LHCN-M2 (cell line): ENCODE measurements at places on chromosomes 16 and 17. TPM values are rescaled to one million over a fixed set of nuclear protein-coding genes. Genes with fewer than 3 reads are reported as not detected.
A peak's percentile ranks its signal among the peaks of the same experiment; 100 is the strongest.

Gene CACNA1H
- total RNA-seq, result not detected in 2 replicates

Gene RDM1
- 0.77 and 1.8 TPM in 2 replicates for total RNA-seq

Gene INPP5K
- total RNA-seq, result 27.3 and 30.1 TPM in 2 replicates

Gene BRIP1
- 15.7 and 17.0 TPM in 2 replicates for total RNA-seq

Gene SDR42E1
- total RNA-seq, result 0.38 and 0.80 TPM in 2 replicates

DNA sequence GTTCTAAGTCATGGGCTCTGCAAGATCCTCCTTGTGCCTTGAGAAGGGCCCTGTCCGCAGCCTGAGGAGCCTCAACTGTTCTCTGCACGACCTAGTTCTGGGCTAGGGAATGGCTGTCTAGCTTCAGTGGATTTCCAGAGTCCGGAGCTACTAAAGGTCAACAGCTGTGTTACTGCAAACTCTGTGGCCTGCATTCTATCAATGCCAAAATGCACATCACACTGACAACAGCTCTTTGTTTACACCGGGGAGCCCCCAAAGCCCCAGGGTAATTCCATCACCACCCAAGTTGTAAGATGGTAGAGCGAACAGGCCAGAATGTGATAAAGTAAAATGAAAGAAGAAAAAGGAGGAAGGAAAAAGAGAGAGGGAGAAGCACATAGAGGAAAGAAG is 610.2 kb downstream of the MAF start:
- no peak for DNase-seq

GRCh38 chr17:3796822-3797170 is 4.2 kb downstream of the ITGAE start:
- DNase-seq, result no peak

GRCh38 chr16:61128545-61129323 is 907.5 kb downstream of the CDH8 start:
- DNase-seq, result no peak

GRCh38 chr17:6166492-6167179 is 96.5 kb downstream of the WSCD1 start:
- peak; percentile 20 for DNase-seq

- no peak for DNase-seq
These were observed 41.2 kb downstream of the CNOT1 start for GRCh38 chr16:58588406-58588805.

DNA sequence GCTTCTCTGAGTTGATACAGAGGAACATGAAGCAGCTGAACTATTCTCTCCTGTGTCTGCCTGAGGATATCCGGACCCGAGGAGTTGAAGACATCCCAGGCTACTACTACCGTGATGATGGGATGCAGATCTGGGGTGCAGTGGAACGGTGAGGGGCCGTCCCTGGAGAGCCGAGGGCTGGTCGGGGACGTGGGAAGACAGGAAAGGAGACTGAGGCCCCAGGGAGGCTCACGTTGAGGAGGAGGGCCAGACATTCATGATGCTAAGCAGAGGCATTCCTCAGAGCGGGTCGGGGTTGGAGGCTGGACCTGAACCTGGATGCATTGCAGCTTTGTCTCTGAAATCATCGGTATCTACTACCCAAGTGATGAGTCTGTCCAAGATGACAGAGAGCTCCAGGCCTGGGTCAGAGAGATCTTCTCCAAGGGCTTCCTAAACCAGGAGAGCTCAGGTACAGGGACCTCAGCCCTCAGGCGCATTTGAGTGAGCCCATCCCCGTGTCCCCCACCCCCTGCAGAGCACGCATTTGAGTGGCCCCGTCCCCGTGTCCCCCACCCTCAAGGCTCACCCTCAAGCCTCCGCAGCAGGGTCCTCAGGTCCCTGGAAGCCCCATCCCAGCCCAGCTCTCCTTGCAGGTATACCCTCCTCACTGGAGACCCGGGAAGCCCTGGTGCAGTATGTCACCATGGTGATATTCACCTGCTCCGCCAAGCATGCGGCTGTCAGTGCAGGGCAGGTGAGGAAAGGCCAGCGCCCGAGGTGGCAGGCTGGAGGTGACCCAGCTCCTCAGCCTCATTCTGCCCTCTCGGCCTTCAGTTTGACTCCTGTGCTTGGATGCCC is 8.3 kb downstream of the ALOX15B start:
- no peak for DNase-seq

DNA sequence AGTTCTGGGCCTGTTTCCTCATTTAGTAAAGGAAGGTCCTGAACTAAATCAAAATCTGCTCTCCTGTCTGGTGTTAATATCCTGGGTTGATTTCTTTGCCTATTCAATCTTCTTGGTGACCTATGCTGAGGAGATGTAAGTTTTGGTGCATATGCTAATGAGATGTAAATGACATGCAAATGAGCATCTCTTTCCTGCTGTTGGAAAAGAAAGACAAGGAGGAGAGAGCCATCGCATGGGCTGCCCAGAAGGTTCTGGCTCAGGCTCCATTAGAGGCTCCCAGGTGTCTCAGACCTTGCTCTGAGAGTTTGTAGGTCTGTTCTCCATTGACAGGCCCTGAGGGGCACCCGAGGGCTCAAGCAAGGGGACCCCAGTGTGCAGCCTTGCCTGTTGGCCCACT is 3.3 kb downstream of the ABI3 start:
- DNase-seq, result no peak

DNA sequence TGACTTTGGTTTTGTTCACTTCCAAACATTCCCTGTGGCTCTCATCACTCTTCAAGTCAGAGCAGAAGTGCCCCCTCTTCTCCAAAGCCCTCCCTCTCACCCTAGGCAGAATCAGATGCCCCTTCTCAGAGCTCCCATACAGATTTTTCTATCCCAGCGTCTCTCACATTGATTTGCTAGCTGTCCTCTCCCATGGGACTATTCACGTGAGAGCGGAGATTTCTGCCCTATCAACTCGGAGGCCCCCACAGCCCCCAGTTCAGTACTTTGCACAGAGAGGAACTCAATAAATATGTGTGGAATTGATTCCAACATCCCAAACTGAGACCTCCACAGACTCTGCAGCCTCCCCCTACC is 182.6 kb downstream of the C16orf78 start:
- no peak for DNase-seq

GRCh38 chr16:75750528-75750927 is 24.2 kb upstream of the CPHXL start:
- DNase-seq, result no peak

DNA sequence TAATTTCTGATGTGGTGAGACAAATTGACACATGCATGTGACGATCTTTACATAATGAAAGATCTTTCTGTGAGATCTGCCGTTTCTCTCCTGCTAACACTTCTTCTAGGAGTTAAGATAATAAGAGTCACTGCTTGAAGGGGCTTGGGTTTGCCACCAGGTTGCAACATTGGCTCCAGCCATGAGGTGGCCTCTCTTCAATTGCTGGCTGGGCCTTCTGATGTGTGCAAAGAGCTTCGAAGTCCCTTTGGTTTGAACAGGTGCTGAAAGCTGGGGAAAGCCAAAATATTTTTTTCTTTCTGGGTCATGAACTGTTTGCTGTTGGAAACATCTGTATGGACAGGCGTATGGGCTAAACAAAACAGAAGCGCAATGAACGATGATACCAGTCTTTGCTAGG is 204.1 kb upstream of the SALL1 start:
- DNase-seq, result no peak

DNA sequence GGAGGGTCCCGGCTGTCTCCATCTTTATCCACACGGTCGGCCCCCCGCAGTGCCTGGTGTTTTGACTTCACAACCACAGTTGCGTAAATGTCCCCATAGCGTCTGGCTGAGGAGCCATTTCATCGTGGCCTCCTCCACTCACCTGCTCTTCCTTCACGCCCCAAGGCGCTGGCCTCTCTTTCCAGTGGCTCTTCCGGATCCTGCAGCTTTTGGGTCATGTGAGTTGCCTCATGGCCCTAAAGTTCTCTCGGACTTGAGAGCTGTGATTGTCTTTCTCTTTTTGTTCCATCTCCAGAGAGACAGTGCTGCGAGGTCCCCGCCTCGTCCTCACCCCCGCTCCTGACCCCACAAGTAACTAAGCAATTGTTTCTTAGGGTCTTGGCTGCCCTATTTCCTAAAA is 22.7 kb downstream of the FLYWCH1 start:
- no peak for DNase-seq

- peak; percentile 0 for DNase-seq
These were observed 39.7 kb downstream of the XYLT1 start for GRCh38 chr16:17431012-17431411.

DNA sequence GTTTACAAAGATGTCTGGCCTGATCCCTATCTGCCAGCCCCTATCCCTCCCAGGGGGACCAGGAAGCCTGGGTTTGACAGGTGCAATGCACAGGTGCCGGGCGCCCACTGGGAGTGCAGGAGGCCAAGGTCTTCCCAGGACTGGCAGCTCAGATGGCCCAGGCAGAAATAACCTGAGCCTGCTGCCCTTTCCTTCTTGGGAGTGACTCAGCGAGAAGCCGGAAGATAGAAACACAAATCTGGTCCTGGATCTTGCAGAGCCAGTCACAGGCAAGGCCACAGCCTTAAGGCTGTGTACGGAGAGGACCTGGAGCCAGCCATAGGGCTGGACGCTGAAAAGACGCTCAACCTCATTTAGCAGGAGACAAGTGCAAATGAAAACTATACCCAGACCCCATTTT is 27.7 kb downstream of the GPR142 start:
- DNase-seq, result no peak

DNA sequence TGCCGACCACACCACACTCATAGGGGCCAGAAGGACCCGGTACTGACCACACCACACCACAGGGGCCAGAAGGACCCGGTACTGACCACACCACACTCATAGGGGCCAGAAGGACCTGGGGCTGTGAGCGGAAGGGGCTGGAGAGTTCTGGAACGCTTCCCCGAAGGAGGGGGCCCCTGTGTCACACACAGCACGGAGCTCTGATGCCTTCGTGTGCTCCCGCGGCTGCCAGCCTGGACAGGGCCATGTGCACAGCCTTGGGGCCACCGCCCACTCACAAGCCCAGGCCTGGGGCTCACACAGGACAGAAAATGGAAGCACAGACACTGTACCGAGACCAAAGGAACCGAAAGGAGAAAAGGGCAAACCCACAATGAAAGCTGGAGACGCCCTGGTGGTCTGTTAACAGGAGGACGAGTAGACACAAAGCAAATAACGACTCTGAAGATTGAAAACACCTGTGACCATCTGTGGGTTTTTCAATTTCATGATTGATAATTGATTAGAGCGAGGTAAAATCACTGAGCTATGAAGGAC is 106.5 kb upstream of the METRNL start:
- no peak for DNase-seq

GRCh38 chr16:15037745-15038144 is 18.1 kb downstream of the NTAN1 start:
- no peak for DNase-seq
